ENCODE measurements at places on chromosomes 6 and 20. TPM values are rescaled to one million over a fixed set of nuclear protein-coding genes. Genes with fewer than 3 reads are reported as not detected.
A peak's percentile ranks its signal among the peaks of the same experiment; 100 is the strongest.

BPIFB2 gene
- polyA plus RNA-seq = not detected

GABBR1 gene
- 112 TPM for polyA plus RNA-seq

ELOVL2 gene
- polyA plus RNA-seq = 10.7 TPM

TSPO2 gene
- 0.79 TPM for polyA plus RNA-seq

- DNase-seq = no peak
These were observed 3.1 kb downstream of the NOX3 start for GRCh38 chr6:155452576-155452975.

GRCh38 chr6:110852773-110853172, 21.8 kb upstream of the AMD1 start:
- DNase-seq = no peak

DNA sequence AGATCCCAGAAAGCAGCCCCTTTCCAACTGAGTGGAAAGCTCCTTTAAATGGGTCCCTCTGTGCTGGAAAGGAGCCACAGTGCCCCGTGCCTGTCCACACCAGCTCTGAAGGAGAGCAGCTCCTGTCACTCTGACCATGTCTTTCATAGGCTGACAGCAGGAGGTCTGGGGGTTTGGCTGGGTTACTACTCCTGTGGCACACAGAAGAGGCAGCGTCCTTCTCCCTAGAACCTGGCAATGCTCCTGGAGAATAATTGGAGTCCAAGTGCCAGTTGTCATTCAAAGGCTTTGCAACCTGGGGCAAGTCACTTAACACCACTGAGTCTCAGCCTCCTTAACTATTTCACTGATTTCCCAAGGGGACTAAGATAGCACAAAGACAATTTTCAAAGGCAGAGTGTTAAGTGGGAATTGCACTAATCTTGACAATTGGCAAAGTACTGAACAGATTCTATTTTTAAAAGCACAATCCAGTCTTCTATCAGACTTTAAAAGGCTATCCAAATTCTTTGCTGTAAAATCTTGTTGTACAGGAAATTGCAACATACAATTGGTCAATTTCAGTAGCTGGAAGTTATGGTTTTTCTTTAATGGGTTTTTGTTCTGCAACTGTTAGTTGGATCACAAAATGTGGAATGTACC, 457.2 kb downstream of the KIF16B start:
- DNase-seq = no peak

- DNase-seq = no peak
These were observed 51.2 kb downstream of the BMP6 start for GRCh38 chr6:7777074-7777473.

DNA sequence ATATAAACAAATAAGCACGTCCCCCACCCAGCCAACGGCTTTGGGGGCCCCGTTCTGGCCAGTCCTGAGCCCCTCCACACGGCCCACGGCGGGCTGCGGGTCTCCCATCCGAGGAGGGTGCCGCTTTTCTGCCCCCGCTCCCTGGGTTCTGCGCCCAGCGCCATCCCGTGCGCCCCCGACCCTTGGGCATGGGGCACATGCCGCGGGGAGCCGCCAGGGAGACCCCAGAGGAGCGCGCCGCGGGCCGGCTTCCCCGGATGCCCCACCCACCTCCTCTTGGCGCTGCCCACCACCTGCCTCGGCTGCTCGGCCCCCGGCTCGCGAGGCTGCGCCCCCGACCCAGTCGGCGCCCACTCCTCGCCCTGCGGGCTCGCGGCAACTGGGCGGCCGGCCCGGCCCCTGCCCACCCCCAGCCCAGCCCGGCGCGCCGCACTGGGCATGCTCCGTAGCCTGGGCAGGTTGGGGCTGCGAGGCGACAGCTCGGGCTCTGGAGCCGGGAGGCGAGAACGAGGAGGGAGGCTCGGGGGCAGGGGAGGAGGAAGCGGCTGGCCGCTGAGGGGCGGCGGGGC, 570 bp upstream of the PLCB4 start:
- DNase-seq = peak; percentile 30

DNA sequence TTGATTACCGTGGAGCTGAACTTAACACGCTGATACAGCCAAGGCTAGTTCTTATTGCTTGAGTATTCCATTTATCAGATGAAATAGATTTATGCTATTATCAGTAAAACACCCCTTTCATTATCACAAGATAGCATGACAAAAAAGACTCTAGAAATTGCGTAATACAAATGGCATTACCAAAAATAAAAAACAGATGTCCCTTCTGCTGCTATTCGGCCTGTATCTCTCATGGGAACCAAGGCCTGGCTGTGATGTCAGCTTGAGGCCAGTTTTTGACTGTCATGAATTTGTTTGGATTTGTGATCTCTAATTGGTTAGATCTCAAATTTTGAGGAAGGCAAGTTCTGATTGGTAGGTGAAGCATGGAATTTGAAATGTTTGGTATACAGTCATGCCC, 25.2 kb downstream of the MEI4 start:
- DNase-seq = no peak

All from left renal cortex interstitium (tissue), 4 donors.